Foreskin keratinocyte (primary cell): ENCODE measurements at places on chromosomes 6 and 20. TPM values are rescaled to one million over a fixed set of nuclear protein-coding genes. Genes with fewer than 3 reads are reported as not detected.

MICA gene
- 28.3 and 55.9 TPM in 2 replicates for total RNA-seq

GRCh38 chr6:104855507-104855906 lies 4.2 kb downstream of the HACE1 start:
- DNase-seq, result peak; percentile 29

GRCh38 chr20:44610313-44610962 lies 28.1 kb downstream of the PKIG start:
- DNase-seq, result peak; percentile 18

- DNase-seq, result no peak
Observed at GRCh38 chr6:44020148-44020547, 107.1 kb downstream of the MRPL14 start.

NOX3 gene
- not detected in 2 replicates for total RNA-seq

GRCh38 chr6:39982720-39983119 lies 48.5 kb upstream of the MOCS1 start:
- DNase-seq, result no peak

GRCh38 chr6:30725713-30726505 lies 5.8 kb downstream of the TUBB start:
- DNase-seq, result no peak

UBE2C gene
- 148 and 198 TPM in 2 replicates for total RNA-seq

DNA sequence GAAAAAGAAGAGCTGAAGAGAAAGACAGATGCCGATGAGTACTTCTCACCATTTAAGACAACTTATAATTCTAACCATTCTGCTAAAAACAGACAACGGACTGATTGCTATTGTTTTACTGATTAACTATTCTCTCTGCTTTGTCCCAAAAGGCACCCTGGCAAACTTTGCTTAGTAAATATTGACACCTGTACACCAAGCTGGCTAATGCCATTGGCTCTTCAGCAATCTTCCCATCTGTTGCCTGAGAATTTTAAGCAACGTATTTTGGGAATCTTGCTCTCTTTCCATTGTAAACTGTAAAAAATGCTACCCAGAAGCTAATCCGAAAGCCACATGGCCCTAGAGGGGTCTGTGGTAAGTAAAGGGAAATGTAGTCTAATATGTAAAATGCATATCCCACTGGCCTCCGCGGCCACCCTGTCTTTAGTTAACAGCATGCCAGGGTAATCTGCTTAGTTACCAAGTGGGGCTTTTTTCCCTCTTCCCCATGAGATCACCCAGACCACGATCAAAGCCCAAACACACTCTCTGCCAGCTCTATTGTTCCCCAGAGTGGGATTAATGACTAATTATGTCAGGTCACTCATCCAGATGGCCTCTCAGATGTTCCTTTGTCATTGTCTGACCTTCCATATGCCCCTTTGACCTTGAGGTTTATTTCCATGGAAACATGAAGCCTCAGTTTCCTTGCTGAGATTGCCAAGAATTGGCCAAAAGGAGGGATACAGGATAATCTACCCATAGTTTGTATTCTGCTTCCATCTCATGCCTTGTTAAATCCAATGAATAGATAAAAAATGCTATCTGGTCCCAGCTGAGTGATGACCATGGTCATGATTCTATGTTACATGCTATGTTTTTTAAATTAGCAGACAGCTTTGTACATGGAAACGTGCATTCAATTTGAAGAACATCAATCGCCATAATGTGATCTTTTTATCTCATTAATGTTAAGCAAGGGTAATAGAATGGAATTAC lies 216.4 kb upstream of the MCHR2 start:
- no peak for DNase-seq

DNA sequence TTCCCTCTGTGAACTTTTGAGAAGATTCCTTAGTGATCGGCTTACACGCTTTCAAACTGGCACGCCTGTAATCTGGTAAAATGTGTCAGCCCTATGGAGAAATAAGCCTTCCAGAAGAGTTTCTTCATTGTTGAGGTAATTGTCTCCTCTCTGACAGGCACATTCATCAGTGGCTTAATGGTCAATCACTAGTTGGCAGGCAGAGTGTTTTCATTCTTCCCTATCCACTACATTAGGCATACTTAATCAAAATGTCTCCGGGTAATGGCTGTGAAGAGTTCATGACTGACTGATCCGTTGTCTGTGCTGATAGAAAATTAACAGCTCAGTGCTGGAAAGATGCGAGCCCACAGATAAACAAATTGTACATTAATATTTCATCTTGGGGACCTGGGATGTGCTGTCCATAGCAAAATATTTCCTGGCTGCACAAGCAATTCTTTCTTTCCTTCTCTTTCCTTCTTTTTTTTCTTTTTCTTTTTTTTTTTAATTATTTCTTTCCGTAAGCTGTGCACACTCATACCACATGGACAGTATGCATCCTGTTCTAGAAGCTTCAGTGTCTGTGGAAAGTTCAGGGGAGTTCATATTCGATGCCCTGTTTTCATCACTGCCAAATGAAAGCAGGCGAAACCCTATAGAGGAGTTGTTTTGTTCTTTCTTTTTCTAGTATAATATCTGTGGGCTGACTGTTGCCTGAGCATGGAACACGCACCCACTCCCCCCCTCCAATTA lies 31.4 kb downstream of the TSHZ2 start:
- no peak for DNase-seq

HNF4A gene
- total RNA-seq, result not detected in 2 replicates

DNA sequence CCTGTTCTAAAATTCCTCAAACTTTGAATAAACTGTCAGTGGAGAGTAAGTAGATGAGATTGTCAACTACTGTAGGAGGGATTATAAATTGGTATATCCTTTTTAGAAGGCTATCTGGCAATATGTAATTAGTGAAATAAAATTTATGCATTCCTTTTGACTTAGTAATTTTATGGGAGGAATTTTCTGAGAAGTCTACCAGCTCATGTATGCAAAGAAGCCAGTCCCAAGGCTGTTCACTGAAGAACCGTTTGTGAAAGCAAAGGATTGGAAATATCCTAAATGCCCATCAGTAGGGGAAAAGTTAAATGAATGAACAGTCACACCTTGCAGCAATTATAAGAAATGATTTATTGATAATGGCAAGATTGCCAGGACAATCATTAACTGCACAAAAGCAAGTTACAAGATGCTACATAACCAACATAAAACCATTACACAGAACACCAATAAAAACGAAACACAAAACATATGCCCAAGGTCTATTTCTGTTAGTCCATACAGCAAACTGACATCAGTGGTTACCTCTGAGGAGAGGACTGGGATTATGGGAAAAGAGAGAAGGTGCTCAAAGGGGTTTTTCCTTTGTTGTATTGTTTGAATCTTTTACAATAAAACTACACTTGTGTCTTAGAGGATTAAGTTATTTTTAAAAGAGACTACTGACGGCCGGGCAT lies 4.6 kb upstream of the DSTN start:
- no peak for DNase-seq

- DNase-seq, result no peak
Observed at GRCh38 chr6:38350942-38351341, 288.8 kb downstream of the BTBD9 start.

DNA sequence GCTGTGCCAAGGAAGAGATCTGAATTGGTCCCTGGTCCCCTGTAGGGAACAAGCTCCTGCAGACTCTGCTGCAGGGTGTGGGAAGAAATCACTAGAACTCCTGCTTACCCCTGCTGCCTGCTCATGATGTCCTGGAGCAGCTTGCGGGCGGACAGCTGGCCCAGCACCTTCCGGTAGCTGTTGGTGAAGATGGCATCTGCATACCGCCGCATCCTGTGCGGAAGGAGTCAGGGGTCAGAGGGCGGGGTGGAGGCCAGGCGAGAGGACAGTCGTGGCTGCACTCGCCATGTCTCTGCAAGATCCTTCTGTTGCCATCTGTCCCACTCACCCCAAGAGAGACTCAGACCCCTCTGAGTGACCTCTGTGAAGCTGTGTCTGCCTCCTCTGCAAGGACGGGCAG lies 5.3 kb downstream of the GHRH start:
- no peak for DNase-seq

DNA sequence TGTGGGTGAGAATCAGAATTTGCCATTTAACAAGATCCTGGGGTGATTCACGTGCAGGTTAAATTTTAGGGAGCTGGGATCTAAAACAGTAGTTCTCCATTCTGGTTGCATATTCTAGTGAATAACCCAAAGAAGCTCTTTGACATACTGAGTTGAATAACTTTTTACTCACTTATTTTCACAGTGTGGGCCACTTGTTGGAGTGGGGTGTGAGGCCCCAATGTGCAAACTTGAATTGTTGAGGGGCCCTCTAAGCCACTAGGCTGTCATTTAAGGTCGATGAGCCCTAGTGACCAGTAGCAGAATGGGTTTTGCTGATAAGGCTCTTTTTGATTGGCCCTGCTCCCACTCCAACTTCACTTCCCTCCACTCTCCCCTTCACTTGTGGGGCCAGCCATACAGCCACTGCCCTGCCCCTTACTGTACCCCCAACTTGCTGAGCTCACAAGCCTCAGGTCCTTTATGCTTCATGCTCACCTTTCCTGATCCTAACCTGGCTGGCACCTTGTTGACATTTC lies 33.6 kb upstream of the RIPOR2 start:
- no peak for DNase-seq

DNA sequence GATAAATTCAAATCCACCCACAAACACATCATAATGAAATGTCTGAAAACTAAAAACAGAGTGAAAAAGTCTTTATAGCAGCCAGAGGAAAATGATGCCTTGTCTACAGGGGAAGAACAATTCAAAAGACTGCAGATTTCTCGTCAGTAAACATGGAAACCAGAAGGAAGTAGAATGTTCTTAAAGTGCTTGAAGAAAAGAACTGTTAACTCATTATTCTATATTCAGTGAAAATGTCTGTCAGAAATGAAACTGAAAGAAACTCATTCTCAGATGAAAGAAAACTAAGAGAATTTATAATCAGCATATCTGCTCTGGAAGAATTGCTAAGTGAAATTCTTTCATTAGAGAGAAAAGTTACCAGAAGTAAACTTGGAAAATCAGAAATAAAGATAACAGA lies 416.1 kb downstream of the TBC1D32 start:
- no peak for DNase-seq

FNDC1 gene
- total RNA-seq, result 0.03 and 0.04 TPM in 2 replicates

DNA sequence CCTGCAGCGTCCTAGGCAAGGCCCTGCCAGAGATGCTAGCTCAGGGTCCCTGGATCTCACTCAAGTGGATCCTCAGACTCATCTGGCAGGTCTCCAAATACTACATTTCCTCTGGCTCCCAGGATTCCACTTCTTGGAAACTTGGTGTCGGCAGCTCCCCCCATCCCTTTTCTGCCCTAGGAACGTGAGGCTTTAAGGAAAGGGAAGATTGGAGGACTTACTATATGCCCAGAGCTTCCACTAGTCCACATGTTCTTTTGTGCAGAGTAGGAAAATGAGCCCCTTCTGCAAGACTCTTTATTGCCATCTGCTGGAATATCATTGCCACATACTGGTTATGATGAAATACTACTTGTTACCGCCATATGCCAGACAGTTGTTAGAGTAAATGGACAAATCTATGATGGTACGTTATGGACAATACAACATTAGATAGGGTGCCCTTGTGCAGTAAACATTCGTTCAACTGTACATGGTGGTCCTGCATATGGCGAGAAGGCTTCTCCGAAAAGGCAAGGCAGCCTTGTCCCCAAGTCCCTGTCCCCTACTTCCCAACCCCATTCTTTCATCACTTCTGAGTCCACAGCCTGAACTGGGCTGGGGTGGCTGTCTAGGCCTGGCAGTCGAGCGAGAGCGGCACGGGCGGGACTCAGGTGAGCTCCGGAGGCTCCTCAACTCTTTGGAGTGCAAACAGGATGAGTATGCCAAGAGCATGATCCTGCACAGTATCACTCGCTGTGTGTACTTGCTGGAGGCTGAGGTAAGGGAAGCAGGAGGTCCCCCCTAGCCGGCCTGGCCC lies 780 bp downstream of the ARMC12 start:
- DNase-seq, result peak; percentile 63

GRCh38 chr6:122165014-122165413 lies 234.4 kb upstream of the HSF2 start:
- no peak for DNase-seq
